NCI-H2081 (cell line): ENCODE measurements at places on chromosomes 5 and 9.

DNA sequence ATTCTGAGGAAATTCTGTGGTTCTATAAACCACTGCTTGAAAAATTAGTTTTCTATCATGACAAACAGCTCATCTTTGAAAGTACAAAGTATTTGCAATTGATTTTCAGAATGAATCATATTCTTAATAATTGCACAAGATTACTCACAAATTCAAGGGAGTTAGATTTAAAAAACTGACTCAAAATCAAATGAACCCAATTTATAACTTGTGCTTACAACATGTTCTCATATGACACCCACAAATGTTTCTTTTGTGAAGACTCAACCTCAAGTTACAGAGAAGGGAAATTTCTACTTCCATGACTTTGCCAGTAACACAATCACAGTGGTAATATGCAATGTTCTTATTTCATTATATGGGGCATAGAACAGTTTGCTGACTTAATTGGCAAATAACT lies 272.0 kb upstream of the ACTBL2 start:
- DNase-seq, result no peak

- DNase-seq, result no peak
Measured at GRCh38 chr5:39186289-39186688, 33.1 kb downstream of the FYB1 start.

- no peak for DNase-seq
Measured at GRCh38 chr9:13863112-13863511, 450.8 kb downstream of the NFIB start.

GRCh38 chr5:9834871-9835770 lies 205.0 kb upstream of the TAS2R1 start:
- DNase-seq, result peak; percentile 50

- DNase-seq, result no peak
Measured at GRCh38 chr5:9282211-9282610, 263.7 kb downstream of the SEMA5A start.

DNA sequence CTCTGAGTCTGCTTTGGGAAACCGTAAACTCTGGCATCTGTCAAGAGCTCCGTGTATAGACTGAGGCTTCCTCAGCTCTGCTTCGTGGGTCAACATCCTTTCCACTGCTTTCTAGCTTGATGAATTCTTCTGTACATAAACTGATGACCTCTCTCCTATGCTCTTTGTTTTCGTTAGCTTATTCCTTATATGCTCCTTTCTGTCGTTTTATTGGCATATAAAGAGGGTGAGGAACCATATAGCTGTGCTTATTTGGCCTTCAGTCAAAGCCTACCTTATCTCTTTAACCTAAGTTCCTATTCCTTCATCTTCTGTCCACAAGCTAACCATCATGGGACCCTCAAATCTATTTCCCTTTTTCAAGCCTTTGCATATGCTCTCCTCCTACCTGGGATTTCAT lies 39.4 kb upstream of the CARTPT start:
- no peak for DNase-seq

GRCh38 chr5:159426694-159427093 lies 96.4 kb upstream of the IL12B start:
- DNase-seq, result no peak

DNA sequence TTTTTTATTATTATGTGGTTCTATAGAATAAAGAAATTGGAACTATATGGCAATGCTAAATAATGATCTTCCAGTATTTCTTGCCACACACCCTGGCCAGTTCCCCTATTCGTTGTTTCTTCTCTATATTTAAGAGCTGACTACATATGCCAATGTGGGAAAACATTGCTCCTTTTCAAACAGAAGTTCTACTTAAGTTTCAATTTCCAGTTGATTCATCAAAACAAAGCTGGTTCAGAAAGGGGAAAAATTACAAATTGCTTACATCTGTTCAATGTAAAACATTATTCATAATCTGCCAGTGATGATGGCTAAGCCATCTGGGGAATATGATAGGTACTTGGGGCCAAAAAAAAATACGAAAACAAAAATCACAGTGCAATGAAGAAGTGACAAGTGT lies 76.9 kb downstream of the ST8SIA4 start:
- DNase-seq, result no peak

DNA sequence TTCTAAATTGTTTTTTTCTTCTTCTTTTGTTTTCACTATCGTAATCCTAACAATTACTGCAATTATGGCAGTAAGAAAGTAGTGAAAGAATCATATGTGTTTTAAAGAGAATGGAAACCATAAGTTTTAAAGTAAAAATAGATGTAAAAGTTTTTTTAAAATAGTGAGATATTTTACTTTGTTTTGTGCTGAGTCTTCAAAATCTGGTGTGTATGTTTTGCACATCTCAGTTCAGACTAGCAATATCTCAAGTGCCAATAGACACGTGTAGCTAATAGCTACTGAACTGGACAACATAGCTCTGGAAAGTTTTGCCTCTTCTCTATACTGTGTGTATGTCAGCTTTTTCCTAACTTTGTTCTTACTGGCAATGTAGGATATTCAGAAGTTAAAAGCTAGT lies 45.0 kb downstream of the CDH6 start:
- DNase-seq, result no peak

DNA sequence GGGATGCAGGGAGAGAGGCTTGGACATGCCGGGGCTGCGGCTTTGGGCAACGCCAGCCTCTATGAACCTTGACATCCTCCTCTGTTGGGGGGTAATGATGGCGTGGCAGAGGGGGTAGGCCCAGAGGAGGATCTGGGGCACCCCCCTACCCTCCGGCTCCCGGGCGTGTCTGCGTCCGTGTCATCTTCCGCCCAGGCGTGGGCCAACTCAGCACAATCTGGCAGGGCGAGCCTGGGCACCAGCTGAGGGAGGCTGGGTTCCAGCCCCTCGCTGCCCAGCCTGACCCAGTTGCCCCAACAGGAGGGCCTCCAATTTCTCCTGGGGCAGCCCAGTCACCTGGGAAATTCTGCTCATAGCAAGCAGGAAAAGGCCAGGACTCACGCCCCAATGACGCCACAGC lies 62.9 kb upstream of the IL17B start:
- DNase-seq, result no peak
